Activated CD4-positive, alpha-beta T cell treated with anti-CD3 and anti-CD28 coated beads, Interleukin-2, amount 10 ng/mL, durations not matched to agents 7 days and 5 days (primary cell): ENCODE measurements at places on chromosomes 4 and X. TPM values are rescaled to one million over a fixed set of nuclear protein-coding genes. Genes with fewer than 3 reads are reported as not detected.

DNA sequence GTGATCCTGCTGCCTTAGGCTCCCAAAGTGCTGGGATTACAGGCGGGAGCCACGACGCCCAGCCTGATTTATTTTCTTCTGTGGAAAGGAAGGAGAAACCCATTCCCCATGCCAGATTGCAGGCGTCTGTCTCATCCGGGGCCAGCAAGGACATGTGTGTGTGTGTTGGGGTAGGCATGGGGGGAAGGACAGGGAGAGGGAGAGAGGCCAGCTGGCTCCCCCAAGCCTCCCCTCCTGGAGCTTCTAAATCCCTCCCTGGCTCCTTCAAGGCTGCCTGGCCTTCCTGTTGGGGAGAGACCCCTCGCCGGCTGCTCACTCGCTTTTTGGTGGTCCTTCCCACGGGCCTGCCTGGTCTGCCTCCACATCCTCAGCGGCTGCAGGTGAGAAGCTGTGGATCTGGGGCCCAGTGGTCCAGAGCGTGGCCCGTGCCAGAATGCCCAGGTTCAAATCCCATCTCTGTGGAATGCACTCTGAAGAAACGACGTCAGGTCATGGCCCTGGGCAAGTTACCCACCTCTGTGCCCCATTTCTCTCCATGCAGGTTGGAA, 1.3 kb upstream of the PLXNB3 start:
- H3K27ac ChIP-seq: no peak overlapping the region
- no peak overlapping the region for H3K4me3 ChIP-seq
- peaks cover 8% of the 10 kb centered on the region for H3K4me1 ChIP-seq

SSX4B gene
- not detected for total RNA-seq

DNA sequence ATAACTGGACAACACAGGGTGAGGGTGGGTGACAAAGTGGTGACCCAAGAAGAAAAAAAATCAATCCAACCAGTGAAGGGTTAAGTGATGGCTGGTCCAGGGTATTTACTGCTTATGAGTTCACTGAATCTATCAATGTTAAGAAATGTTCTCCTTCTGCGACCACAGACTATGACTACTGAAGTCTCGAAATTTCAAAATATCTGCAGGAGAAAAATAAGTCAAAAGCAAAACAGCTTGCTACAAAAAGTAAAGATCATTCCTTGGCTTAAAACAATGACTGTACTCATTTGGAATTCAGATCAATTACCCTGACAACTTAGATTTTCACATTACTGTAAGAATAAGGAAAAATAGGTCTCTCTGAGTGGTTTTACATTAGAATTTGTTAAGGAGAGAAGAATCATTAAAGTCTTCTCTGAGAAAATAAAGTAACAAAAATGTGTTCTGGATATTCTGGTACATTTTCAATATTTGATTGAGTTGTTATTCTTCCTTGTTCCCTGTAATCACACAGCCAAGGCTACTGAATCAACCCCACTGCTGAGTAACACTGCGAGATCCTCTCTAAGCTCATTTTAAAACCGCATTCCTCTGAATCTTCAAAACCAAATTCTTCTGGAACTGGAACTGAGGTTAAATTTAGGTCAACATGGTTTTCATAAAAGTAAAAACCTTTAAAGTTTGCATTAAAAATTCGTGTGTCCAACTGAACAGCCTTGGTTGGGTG, 22.7 kb downstream of the SMPX start:
- no peak overlapping the region for H3K4me3 ChIP-seq
- H3K36me3 ChIP-seq: no peaks in the 10 kb centered on the region
- no peaks in the 10 kb centered on the region for H3K27me3 ChIP-seq
- DNase-seq: no peak

- peaks cover 3% of the 10 kb centered on the region for H3K4me1 ChIP-seq
- no peak for DNase-seq
- H3K36me3 ChIP-seq: no peaks in the 10 kb centered on the region
- no peaks in the 10 kb centered on the region for H3K27me3 ChIP-seq
- no peak overlapping the region for H3K4me3 ChIP-seq
- H3K27ac ChIP-seq: no peak overlapping the region
Measured at GRCh38 chrX:120781403-120781802, 94.3 kb downstream of the CT47B1 start.

DNA sequence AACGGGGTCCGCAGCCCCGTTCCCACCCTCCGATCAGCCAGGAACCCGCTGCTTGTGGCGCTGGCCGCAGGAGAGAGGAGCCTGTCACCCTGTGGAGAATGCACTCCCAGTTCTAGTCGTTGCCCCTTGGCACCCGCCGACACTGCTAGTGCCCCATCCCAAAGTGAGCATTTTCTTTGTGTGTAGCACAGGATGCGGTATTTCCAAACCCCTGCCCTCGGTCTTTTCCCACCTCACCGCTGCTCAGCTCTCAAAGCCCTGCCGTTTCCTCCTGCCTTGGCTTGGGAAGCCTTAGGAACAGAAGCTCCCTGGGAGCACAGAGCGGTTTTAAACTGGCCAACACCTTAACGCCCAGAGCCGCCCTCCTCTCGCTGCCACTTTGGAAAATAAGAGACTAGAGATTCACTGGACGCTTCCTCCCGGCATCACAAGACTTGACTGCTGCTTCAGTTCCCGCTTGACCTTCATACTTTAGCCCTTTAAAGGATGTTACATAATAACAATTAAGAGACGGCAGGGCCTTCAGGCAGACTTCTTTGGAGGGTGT, 772 bp downstream of the CYP4V2 start:
- H3K36me3 ChIP-seq: peaks cover 19% of the 10 kb centered on the region
- H3K4me3 ChIP-seq: peak overlapping the region; percentile 88
- DNase-seq: peak; percentile 33
- no peaks in the 10 kb centered on the region for H3K27me3 ChIP-seq
- peaks cover 34% of the 10 kb centered on the region for H3K4me1 ChIP-seq

- peak overlapping the region; percentile 85 for H3K27ac ChIP-seq
- no peaks in the 10 kb centered on the region for H3K27me3 ChIP-seq
- peaks cover 76% of the 10 kb centered on the region for H3K4me1 ChIP-seq
- DNase-seq: peak; percentile 55
- peak overlapping the region; percentile 70 for H3K4me3 ChIP-seq
- peaks cover 32% of the 10 kb centered on the region for H3K36me3 ChIP-seq
Measured at GRCh38 chrX:136767104-136767941, 13.4 kb downstream of the ARHGEF6 start.

SASH3 gene
- 264 TPM for total RNA-seq

MGAT4D gene
- total RNA-seq: not detected

GRCh38 chr4:95516528-95517017, 32.2 kb downstream of the UNC5C start:
- H3K27ac ChIP-seq: no peak overlapping the region
- no peak for DNase-seq
- H3K4me1 ChIP-seq: no peaks in the 10 kb centered on the region
- H3K36me3 ChIP-seq: no peaks in the 10 kb centered on the region
- H3K27me3 ChIP-seq: no peaks in the 10 kb centered on the region

GRCh38 chrX:57741107-57741506, 61.0 kb upstream of the NLRP2B start:
- H3K36me3 ChIP-seq: no peaks in the 10 kb centered on the region
- no peaks in the 10 kb centered on the region for H3K4me1 ChIP-seq
- H3K27me3 ChIP-seq: no peaks in the 10 kb centered on the region

DNA sequence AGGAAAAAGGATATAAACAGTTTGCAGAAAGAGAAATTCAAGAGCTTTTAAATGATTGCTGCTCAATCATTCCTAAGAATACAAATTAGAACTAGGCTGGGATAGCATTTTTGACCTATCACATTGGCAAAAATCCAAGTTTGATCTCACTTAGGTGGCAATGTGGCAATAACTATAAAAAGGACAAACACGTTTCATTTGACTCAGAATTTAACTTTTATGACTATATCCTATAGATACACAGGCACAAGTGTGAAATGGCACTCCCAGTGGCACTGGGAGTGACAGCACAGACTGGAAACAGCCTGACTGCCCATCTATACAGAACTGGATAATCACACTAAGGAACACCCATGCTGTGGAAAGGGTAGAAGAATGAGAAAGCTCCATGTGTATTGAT, 11.1 kb downstream of the CENPU start:
- peaks cover 79% of the 10 kb centered on the region for H3K36me3 ChIP-seq
- no peaks in the 10 kb centered on the region for H3K27me3 ChIP-seq
- no peak for DNase-seq
- no peak overlapping the region for H3K4me3 ChIP-seq
- peaks cover 42% of the 10 kb centered on the region for H3K4me1 ChIP-seq
- no peak overlapping the region for H3K27ac ChIP-seq

DNA sequence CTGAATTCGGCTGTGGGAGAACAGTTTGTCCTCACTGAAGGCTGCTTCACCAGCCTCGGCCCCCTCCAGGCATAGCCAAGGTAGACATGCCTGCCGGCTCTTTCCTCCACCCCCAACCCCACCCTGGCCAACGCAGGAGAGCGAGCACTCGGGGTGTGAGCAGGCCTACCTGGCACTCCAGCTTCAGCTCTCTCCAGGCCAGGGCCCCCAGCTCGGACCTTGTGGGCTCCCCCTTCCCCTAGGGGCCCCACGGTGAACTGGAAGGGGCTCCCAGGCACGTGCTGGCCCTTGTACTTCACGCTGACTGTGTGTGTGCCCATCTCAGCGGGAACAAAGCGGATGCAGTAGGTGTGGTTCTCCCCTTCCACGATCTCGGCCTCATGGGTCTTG, 22.4 kb downstream of the FLNA start:
- H3K36me3 ChIP-seq: peaks cover 20% of the 10 kb centered on the region
- H3K4me3 ChIP-seq: no peak overlapping the region
- peaks cover 60% of the 10 kb centered on the region for H3K4me1 ChIP-seq
- H3K27ac ChIP-seq: peak overlapping the region; percentile 69
- no peaks in the 10 kb centered on the region for H3K27me3 ChIP-seq
- DNase-seq: no peak

DNA sequence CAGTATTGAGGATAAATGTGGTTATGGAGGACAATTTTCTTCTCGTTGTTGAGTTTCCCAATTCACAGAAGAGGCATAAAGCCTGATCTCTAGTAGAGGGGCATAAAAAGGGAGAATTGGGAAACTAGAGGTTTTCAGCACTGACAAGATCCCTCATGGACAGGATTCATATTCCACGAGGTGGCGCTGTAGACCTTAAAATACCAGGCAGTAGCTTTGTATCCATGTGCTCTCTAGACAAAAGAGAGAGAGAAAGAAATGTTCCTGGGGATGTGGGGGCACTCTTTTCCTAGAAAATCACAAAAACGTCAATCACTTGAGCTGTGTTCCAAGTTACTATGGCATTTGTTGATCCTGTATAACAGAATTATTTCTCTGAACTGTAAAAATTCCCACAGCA, 128.3 kb downstream of the MAGEE1 start:
- peak; percentile 16 for DNase-seq
- H3K36me3 ChIP-seq: no peaks in the 10 kb centered on the region
- no peaks in the 10 kb centered on the region for H3K27me3 ChIP-seq
- H3K4me3 ChIP-seq: no peak overlapping the region
- H3K27ac ChIP-seq: no peak overlapping the region

DNA sequence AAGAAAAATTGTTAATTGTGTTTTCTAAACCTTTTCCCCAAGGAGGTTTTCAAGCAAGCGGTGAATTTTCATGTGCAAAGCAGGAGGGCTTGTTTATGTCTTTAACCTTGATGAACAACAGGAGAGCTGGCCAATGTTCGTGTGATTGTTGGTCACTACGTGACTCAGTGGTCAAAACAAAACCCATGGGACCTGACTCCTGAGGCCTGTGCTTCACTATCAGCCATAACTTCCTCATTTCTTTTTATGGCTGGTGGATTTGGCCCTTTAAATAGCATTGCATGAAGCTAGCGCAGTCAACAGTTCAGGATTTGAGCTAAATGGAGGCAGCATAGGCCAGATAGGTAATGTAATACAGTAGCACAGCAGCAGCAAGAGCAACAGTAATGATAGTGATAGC, 80.5 kb downstream of the MID1IP1 start:
- no peak for DNase-seq
- H3K4me1 ChIP-seq: peaks cover 18% of the 10 kb centered on the region

CD38 gene
- total RNA-seq: 87.4 TPM

UGT2B17 gene
- total RNA-seq: not detected

RNF150 gene
- not detected for total RNA-seq

DNA sequence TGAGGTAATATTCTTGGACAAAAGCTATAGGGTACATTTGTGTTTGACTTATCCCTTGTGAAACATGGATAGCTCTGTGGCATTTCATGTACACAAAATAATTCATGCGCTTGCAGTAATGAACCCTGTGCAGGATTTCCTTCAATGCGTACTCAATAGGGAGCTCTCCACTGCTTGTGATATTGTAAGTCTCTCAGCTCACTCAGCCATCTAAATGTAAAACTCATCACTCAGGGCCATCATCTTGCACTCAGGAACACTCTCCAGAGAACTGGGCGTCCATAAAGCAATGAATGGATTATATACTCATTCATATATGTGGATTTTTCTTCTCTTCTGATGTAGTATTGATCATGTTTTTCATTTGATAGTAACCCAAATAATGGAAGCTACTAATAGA, 288.1 kb downstream of the DCTD start:
- no peaks in the 10 kb centered on the region for H3K36me3 ChIP-seq
- H3K4me1 ChIP-seq: no peaks in the 10 kb centered on the region
- DNase-seq: no peak
- H3K27me3 ChIP-seq: no peaks in the 10 kb centered on the region
- H3K27ac ChIP-seq: no peak overlapping the region

C4orf50 gene
- 0.27 TPM for total RNA-seq

DNA sequence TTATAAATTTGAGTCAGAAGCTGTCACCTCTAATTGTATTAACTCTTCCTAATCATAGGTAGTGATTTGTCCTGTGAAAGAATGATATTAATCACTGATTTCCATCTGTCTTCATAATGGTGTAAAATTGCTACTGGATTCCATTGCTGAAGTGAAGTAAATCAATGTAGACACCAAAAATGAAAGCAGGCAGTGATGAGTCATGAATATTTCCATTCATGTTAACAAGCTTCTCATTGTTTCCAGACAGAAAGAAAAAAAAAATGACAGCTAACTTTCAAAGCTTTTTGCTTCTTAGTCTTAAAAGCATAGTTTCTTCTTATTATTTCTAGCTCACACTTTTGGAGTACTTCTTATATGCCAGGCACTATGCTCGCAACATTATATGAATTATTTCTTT, 21.5 kb downstream of the FAM114A1 start:
- H3K4me3 ChIP-seq: no peak overlapping the region
- peaks cover 16% of the 10 kb centered on the region for H3K4me1 ChIP-seq
- H3K27ac ChIP-seq: peak overlapping the region; percentile 68
- DNase-seq: no peak
- H3K27me3 ChIP-seq: no peaks in the 10 kb centered on the region

MAML3 gene
- total RNA-seq: 2.0 TPM

RBMXL3 gene
- total RNA-seq: not detected

DNA sequence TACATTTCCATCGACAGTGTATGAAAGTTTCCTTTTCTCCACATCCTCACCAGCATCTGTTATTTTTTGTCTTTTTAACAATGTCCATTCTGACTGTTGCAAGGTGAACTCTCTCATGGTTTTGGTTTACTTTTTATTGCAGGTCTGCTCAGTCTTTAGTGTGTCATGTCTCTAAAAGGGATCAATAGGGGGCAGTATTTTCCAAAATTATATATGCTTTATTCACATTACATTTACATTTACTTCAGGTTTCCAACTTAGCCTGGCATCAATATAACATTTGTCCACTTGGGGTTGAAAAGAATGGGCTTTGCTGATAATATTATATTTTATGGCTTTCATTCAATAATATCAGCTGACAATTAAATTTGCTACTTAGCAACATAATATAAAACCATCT, 265.0 kb upstream of the SLITRK2 start:
- H3K4me1 ChIP-seq: no peaks in the 10 kb centered on the region
- H3K36me3 ChIP-seq: no peaks in the 10 kb centered on the region
- H3K27me3 ChIP-seq: no peaks in the 10 kb centered on the region
- no peak overlapping the region for H3K27ac ChIP-seq
- DNase-seq: no peak
- H3K4me3 ChIP-seq: no peak overlapping the region

GRCh38 chrX:78958419-78959116, 13.4 kb downstream of the P2RY10 start:
- DNase-seq: no peak
- H3K27ac ChIP-seq: peak overlapping the region; percentile 85
- H3K27me3 ChIP-seq: no peaks in the 10 kb centered on the region
- peaks cover 83% of the 10 kb centered on the region for H3K36me3 ChIP-seq
- H3K4me1 ChIP-seq: peaks cover 54% of the 10 kb centered on the region
- no peak overlapping the region for H3K4me3 ChIP-seq
